ENCODE measurements at places on chromosomes 2 and 18.
A peak's percentile ranks its signal among the peaks of the same experiment; 100 is the strongest.

GRCh38 chr2:194765723-194766122 lies 891.3 kb upstream of the SLC39A10 start:
- no peaks in the 10 kb centered on the region for H3K36me3 ChIP-seq
- H3K4me3 ChIP-seq = no peak overlapping the region
- no peaks in the 10 kb centered on the region for H3K27me3 ChIP-seq
- no peak for DNase-seq
- no peak overlapping the region for H3K27ac ChIP-seq

DNA sequence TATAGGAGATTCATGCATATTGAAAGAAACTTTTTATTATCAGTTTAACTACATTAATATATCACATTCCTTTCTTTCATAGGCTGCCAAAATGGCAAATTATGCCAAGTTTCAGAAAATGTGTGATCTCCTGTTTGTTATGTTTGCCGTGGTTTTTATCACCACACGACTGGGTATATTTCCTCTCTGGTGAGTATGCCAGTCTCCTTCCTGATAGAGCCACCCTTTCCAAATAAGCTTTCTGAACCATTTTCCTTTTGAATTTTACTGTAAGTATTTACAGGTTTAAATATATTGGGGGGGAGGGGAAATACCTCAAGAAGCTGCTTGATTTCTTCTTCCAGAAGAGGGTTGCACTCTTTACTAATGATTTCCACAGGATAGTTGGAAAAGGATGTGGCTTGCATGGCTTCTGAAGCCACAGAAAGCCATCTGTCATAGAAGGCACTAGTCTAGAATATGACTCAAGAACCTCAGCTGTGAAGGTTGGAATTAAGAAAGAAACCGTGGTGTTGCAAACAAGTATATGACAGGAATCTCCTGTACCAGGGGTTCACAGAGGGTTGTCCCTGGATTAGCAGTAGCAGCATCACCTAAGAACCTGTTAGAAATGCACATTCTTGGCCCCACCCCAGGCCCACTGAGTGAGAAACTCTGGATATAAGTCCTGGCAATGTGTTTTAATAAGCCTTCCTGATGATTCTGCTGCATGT lies 84.5 kb upstream of the NOSTRIN start:
- no peaks in the 10 kb centered on the region for H3K27me3 ChIP-seq
- no peak overlapping the region for H3K27ac ChIP-seq
- H3K36me3 ChIP-seq = peaks cover 2% of the 10 kb centered on the region
- H3K4me1 ChIP-seq = peaks cover 11% of the 10 kb centered on the region
- DNase-seq = no peak

DNA sequence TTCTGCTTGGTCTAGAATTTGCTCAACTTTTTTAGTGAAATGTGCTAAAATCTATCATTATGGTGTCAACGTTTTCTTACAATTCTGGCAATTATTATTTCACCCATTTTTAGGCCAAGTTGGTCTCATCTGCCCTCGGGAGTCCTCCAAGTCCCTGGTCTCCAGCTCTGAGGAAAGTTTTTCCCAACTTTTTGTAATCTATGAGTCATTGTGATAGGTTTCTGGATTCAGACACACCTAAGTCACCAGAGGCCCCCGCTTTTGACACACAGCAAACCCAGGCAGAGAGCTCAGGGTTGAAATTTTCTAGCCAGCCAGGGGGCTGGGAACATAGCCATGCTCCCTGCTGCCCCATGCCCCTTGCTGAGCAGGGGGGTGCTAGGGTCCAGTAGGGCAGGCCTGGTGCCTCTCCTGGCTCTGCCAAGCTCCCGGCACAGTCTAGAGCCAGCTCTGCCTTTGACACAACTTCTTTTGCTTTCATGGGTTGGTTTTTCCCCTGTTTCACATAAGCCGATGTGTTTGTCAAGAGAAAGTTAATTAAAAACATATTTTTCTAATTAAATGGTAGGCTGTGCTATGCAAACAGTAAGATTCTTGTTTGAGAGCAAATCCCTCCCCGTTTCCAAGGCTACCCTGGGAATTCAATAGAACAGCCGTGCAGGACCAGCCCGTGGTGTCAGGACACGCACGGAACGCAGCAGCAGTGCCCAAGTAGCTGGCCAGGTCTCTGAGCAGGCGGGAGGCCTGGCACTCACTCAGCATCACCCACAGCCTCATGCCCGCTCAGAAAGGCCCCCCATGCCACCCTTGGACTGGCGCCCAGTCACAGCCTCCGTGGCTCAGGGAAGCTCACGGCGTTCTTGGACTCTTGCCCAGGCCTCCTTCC lies 25.5 kb upstream of the SNED1 start:
- no peaks in the 10 kb centered on the region for H3K36me3 ChIP-seq
- peaks cover 5% of the 10 kb centered on the region for H3K4me1 ChIP-seq
- peaks cover 13% of the 10 kb centered on the region for H3K27me3 ChIP-seq
- no peak for DNase-seq
- no peak overlapping the region for H3K4me3 ChIP-seq
- no peak overlapping the region for H3K27ac ChIP-seq

DNA sequence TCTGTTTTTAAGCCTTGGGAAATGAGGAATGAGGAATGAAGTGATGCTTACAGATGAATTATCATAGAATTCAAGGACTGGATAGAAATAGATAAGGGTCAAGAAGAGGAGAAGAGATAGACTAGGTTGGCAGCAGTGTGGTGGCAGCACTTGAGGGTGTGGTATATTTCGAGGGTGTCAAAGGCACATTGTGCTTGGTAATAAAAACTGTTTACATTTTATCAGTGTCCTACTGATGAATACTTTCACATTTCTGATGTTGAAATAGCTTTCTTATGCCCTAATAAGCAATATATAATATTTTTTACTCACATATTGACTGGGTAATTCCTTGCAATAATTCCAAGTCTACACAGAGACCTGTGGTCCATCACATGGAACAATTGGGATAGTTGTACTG lies 3.4 kb downstream of the TFPI start:
- no peak overlapping the region for H3K4me3 ChIP-seq
- H3K27ac ChIP-seq = no peak overlapping the region

- no peaks in the 10 kb centered on the region for H3K36me3 ChIP-seq
- no peak overlapping the region for H3K27ac ChIP-seq
- peaks cover 8% of the 10 kb centered on the region for H3K4me1 ChIP-seq
- no peak overlapping the region for H3K4me3 ChIP-seq
- DNase-seq = no peak
- peaks cover 51% of the 10 kb centered on the region for H3K27me3 ChIP-seq
Measured at GRCh38 chr2:118049816-118050140, 35.9 kb upstream of the CCDC93 start.

DNA sequence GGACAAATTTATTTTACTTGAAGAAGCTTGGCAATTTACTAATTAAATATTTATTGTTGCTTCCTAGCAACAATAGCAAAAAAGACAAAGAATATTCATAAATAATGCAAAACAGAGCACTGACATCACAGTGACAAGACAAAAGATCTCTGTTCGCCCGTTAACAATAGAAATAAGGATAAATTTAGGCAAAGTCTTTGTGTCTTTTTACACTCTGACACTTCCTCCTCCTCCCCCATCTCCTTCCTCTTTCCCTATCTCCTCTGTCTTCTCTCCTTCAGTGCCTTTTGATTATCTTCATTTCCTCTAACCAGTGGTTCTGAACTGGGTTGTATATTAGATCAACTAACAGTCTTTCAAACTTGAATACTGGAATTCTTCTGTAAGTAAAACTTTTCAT lies 808.4 kb downstream of the ERBB4 start:
- no peaks in the 10 kb centered on the region for H3K27me3 ChIP-seq
- DNase-seq = no peak
- no peaks in the 10 kb centered on the region for H3K4me1 ChIP-seq
- H3K36me3 ChIP-seq = no peaks in the 10 kb centered on the region
- H3K4me3 ChIP-seq = no peak overlapping the region

- H3K27me3 ChIP-seq = no peaks in the 10 kb centered on the region
- H3K36me3 ChIP-seq = peaks cover 37% of the 10 kb centered on the region
- H3K4me1 ChIP-seq = peaks cover 50% of the 10 kb centered on the region
- DNase-seq = peak; percentile 54
Measured at GRCh38 chr2:70089220-70089982, 2.1 kb downstream of the PCBP1 start.

DNA sequence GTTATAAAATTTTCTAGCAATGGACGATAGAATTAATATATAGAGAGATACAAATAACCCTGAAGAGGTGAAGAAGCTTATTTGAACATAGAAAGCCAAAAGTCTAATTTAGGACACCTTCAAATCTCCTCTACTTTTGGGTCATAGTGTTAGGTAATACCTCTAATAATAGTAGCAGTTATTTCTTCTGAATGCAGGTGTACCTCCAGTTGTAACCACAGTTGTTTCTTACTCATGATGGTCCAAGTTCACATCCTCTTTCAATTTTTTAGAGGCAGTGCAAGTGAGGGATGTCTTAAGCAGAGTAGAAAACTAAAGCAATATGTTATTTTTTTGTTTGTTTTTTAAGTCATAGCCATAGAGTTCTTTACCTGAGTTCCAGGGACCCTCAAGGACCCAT lies 429.5 kb downstream of the CCDC85A start:
- DNase-seq = no peak
- H3K36me3 ChIP-seq = no peaks in the 10 kb centered on the region
- no peak overlapping the region for H3K4me3 ChIP-seq
- no peaks in the 10 kb centered on the region for H3K27me3 ChIP-seq
- no peaks in the 10 kb centered on the region for H3K4me1 ChIP-seq

DNA sequence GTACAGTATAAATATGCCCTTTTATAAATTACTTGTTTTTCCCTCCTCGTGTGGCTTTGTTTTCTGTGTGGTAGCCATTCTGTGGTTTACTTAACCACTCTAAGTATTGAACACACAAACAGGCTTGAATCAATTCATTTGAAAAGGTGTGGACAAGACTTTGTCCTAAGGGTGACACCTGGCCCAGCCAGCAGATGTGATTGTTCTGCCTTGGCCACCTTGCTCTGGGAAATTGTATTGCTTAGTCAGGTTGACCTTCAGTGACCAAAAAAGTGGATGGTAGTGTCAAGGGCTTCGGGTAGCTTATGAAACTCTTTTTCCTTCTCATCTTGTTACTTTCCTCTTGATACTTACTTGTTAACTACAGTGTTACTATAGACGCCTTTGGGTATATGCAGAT lies 61.9 kb downstream of the DGKD start:
- peaks cover 80% of the 10 kb centered on the region for H3K4me1 ChIP-seq
- peak overlapping the region; percentile 17 for H3K27ac ChIP-seq
- no peak overlapping the region for H3K4me3 ChIP-seq
- H3K27me3 ChIP-seq = no peaks in the 10 kb centered on the region

GRCh38 chr18:37184209-37184868 lies 355.4 kb downstream of the KIAA1328 start:
- no peaks in the 10 kb centered on the region for H3K4me1 ChIP-seq
- no peaks in the 10 kb centered on the region for H3K36me3 ChIP-seq
- no peak overlapping the region for H3K27ac ChIP-seq
- DNase-seq = no peak
- H3K4me3 ChIP-seq = no peak overlapping the region
- no peaks in the 10 kb centered on the region for H3K27me3 ChIP-seq

- no peak overlapping the region for H3K27ac ChIP-seq
- H3K36me3 ChIP-seq = peaks cover 2% of the 10 kb centered on the region
- no peak for DNase-seq
- H3K4me1 ChIP-seq = peaks cover 9% of the 10 kb centered on the region
- peaks cover 19% of the 10 kb centered on the region for H3K27me3 ChIP-seq
Measured at GRCh38 chr2:222859786-222860612, 837 bp upstream of the ACSL3 start.

DNA sequence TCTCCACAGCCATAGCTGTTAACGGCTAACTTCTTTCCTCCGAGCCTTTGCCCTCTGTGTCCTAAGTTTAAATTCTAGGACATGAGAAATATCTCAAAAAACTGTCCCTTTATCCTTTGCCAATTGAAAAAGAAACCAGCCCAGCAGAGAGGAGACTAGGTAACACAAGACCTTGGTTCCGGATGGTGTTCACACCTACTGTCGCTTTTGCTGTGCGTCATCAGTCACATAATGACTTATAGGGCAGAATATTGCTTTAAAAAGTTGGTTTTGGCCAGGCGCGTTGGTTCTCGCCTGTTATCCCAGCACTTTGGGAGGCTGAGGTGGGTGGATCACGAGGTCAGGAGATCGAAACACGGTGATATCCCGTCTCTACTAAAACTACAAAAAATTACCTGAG lies 66.2 kb downstream of the SP3 start:
- peak; percentile 65 for DNase-seq
- peak overlapping the region; percentile 62 for H3K4me3 ChIP-seq
- H3K27ac ChIP-seq = peak overlapping the region; percentile 89

GRCh38 chr2:204023088-204023487 lies 86.5 kb downstream of the ICOS start:
- H3K27me3 ChIP-seq = no peaks in the 10 kb centered on the region
- peaks cover 43% of the 10 kb centered on the region for H3K4me1 ChIP-seq
- peaks cover 5% of the 10 kb centered on the region for H3K36me3 ChIP-seq
- no peak overlapping the region for H3K4me3 ChIP-seq

DNA sequence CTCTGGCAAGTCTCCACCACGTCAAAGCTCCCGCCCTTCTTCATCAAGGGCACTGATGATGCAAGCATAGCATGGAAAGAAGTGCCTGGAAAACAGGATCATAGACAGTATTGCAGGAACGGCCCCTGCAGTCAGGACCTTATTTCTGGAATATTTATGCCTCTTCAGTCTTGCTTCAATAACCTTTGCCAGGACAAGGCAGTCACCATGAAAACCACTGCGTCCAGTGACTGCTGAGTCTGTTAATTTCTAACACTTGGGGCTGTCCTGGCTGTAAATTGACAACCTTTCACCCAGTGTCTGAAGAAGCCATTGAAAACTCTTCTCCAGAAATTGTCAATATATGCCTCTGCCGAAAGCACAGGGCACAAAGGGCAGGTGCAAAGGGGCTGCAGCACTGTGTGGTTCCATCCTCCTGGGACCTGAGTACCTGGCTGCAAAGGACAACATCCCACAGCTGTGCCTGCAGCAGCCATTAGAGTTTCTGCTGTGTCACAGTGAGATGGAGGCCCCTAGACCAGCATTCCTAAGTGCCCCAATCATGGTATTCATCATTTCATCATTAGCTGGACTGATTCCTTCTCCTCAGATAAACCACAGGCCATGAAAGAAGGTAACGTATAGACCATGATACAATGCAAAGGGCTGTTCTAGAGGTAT lies 819.6 kb downstream of the RNF144A start:
- peak overlapping the region; percentile 2 for H3K27ac ChIP-seq
- H3K27me3 ChIP-seq = no peaks in the 10 kb centered on the region
- no peak overlapping the region for H3K4me3 ChIP-seq
- no peak for DNase-seq

- H3K4me3 ChIP-seq = peak overlapping the region; percentile 77
- H3K27ac ChIP-seq = peak overlapping the region; percentile 85
- DNase-seq = no peak
- H3K4me1 ChIP-seq = peaks cover 12% of the 10 kb centered on the region
Measured at GRCh38 chr18:12774982-12775381, 72.1 kb downstream of the PSMG2 start.

GRCh38 chr2:135931776-135932443 lies 53.5 kb downstream of the DARS1 start:
- DNase-seq = no peak
- peaks cover 65% of the 10 kb centered on the region for H3K36me3 ChIP-seq
- peaks cover 34% of the 10 kb centered on the region for H3K4me1 ChIP-seq
- no peaks in the 10 kb centered on the region for H3K27me3 ChIP-seq

- H3K27me3 ChIP-seq = no peaks in the 10 kb centered on the region
- no peak overlapping the region for H3K27ac ChIP-seq
- no peak for DNase-seq
- no peak overlapping the region for H3K4me3 ChIP-seq
- no peaks in the 10 kb centered on the region for H3K36me3 ChIP-seq
Measured at GRCh38 chr2:228767196-228767595, 503.9 kb downstream of the PID1 start.
